CD14-positive monocyte (primary cell): ENCODE measurements at places on chromosomes 6 and 20.
A peak's percentile ranks its signal among the peaks of the same experiment; 100 is the strongest.

GRCh38 chr20:7327810-7328209 lies 560.3 kb downstream of the BMP2 start:
- DNase-seq: no peak

GRCh38 chr6:112189494-112189893 lies 64.9 kb downstream of the LAMA4 start:
- no peak for DNase-seq

DNA sequence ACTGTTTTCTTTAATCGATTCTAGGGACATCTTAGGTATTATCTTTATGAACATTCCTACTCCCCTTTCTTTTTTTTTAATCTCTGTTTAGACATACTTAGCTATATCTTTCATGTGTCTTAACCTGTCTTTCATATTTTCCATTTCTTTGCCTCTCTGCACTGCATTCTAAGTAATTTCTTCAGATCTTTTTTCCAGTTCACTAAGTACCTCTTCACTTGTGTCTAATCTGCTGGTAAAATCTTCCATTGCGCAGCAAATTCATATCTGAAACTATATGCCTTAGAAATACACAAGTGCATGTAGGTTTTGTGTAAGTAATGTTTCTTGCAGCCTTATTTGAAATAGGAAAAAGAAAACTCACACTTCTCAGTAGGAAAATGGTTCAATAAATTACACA lies 165.4 kb upstream of the BTBD3 start:
- DNase-seq: no peak

- no peak for DNase-seq
These were observed 17.7 kb downstream of the CST8 start for GRCh38 chr20:23508449-23509229.

GRCh38 chr6:15429141-15430110 lies 183.6 kb downstream of the JARID2 start:
- DNase-seq: peak; percentile 88

DNA sequence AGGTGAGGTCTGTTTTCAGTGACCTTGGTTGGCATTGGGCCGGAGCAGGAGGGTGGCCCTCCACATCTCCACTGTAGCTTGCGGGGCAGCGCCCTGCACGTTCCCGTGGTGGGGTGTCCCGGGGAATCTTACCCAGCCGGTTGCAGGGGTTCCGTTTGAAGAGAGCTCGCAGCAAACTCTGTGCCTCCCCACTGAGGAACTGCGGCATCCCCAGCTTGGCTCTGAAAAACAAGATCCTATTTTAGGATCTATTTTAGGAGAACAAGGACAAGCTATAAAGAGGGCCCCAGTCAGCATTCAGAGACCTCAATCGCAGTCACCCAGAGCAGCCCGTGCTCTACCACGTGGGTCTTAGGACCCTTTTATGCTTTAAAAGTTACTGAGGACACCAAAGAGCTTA lies 97.8 kb downstream of the RAMACL start:
- no peak for DNase-seq

DNA sequence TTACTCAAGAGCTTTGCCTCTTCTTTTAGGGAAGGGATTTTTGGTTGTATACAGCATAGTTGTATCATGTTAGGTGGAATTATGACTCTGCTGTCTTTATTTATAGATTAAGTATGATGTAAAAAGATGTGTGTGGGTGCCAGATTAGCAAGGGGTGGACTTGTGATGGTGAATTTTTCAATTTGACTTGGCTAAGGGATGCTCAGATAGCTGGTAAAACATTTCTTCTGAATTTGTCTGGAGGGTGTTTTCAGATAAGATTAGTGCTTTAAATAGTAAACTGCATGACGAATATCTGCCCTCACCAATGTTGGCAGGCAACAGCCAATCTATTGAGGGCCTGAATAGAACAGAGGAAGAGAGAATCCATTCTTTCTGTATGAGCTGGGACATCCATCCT lies 173.3 kb upstream of the TNFAIP3 start:
- no peak for DNase-seq

- no peak for DNase-seq
These were observed 25.3 kb upstream of the CD83 start for GRCh38 chr6:14092316-14092715.

GRCh38 chr20:13930281-13930680 lies 60.1 kb downstream of the SEL1L2 start:
- DNase-seq: no peak

DNA sequence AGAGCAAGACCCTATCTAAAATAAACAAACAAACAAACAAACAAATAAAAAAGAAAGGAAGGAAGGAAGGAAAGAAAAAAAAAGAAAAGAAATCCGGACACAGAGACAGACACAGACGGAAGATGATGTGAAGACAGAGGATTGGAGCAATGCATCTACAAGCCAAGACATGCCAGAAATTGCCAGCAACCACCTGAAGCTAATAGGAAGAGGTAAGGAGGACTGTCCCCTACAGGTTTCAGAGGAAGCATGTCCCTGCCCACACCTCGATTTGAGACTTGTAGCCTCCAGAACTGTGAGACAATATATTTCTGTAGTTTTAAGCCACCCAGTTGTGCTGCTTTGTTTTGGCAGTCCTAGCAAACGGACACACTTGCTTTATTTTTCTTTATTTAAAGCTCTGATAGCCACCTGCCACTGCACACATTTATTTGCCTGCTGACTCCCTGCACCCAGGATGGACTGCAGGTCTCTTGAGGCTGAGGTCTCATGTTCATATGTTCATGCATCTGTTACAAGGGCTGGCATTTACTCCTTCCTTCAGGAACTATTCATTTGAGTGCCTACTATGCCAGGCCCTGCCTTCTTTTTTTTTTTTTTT lies 20.7 kb upstream of the ZMYND8 start:
- DNase-seq: no peak

- peak; percentile 79 for DNase-seq
These were observed 2.1 kb downstream of the DEF6 start for GRCh38 chr6:35299674-35300073.

DNA sequence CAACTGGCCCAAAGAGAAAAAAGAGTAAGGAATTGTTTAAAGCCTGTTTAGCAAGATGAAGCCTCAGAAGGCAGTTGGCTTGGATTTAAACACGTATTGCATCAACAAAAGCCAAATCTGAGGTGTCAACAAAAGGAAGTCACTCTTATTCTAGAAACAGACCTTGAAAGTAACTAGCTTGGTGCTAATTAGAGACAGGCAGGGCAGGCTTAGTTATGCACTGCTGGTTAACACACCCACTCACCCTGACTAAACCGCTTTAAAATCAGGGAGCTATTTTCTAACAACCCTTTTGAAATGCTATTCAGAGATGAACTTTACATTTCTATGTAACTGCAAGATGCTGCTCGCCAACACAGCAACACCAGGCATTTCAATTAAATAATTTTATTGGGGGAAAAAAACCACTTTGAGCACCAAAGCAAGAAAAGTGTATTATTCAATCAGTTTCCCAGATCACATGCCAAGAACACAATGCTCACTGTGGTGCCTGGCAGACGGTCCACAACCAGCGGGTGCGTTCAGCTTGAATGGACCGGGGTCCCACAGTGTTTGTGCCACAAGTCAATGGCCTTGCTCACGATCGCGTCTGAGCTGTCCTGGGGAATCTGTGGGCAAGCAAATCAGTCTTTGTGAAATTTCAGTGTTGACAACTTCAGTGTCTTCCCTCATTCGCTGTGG lies 23.6 kb downstream of the TBC1D7 start:
- no peak for DNase-seq

DNA sequence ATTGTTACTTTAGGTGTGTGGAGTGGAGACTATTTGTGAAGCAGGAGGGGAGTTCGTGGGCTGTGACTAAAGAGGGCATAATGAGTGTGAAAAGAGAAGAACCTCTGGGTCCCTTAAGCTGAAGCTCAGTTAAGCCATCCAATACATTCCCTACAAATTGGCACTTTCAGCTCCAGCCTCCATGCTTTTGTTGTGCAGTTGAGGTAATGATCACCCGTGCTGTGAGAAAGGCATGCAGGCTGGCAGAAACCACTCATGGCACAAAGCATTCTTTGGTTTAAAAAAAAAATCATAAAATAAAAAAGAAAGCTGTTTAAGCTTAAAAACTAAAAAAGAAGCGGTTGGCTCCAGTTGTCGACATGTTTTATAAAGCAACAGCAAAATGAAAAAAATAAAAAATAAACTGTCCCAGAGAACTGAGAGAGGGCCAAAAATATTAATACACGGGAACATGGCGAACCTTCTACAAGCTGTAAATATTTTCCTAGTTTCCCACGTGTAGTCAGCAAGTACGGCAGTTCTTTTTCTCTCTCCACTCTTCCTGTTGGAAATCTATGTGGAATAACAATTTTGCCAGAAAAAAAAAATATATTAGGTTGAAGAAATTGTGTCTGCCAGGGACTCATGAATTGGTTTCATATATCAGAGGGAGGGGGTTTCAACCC lies 82.2 kb downstream of the ANKRD60 start:
- DNase-seq: no peak

DNA sequence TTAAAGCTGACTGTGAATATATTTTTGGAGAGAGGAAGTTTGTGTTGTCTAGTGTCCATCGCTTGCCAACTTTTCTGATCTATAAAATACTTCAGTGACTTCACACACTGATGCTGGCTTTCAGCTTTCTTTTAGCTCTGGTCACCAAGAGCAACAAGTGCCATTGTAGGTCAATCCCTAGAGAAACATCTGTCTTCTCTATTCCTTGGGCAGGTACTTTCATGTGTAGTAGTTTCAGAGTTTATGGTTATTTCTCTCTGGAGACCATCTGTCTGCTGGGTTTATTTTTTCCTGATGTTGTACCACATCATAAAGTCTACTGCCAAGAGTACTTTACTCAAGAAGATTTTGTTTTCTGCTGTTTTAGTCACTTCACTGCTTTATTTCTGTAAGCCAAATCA lies 249.9 kb downstream of the KHDC1L start:
- no peak for DNase-seq

DNA sequence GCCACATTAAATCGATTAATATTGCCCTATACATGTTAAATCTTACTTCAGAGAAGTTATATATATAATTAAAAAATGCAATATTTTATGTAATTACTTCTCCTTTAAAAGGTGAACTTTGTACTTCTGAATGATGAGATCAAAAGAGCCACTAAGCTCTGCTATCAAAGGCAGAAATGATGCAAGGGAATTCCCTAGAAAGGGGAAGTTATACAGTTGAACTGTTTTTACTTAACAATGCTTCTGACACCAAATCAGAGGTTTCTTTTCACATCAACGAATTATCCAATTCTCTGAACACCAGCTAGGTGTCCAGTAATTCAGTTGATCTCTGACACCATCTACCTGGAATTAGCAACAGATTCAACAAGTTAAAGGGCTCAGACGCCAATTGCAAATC lies 319.9 kb upstream of the TSHZ2 start:
- DNase-seq: peak; percentile 15

DNA sequence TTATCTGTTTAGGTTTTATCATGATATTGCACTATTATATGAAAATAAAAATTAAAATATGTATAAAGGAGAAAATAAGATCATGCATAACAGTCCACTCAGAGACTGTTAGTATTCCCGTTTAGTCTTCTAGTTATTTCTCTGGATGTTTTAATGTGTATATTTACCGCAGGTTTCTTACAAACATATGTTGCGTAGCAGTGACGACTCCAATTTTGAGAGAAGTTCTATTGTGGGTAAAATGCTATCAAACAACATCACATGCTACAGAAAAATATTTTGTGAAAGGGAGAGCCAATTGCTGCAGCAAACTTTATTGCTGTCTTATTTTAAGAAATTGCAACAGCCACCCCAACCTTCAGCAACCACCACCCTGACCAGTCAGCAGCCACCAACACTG lies 72.4 kb upstream of the NXT1 start:
- DNase-seq: no peak

DNA sequence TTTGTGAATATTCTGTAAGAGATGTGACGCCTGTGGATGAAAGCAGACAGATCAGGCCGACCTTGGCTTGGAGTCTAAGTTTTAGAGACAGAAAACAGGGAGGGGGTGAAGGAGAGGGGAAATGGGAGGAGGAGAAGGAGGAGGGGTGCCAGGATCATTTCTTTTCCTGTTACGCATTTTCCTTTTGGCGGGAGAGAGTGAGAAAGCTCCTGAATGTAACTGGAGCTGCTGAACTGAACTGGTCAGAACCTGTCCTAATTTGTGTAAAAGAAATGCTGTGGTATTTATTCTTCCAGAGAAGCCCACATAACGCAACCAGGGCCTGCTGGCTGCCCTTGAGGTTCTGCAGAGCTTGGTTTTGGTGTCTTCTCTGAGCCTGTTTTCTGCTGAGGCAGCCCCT lies 41.9 kb downstream of the UTRN start:
- no peak for DNase-seq

DNA sequence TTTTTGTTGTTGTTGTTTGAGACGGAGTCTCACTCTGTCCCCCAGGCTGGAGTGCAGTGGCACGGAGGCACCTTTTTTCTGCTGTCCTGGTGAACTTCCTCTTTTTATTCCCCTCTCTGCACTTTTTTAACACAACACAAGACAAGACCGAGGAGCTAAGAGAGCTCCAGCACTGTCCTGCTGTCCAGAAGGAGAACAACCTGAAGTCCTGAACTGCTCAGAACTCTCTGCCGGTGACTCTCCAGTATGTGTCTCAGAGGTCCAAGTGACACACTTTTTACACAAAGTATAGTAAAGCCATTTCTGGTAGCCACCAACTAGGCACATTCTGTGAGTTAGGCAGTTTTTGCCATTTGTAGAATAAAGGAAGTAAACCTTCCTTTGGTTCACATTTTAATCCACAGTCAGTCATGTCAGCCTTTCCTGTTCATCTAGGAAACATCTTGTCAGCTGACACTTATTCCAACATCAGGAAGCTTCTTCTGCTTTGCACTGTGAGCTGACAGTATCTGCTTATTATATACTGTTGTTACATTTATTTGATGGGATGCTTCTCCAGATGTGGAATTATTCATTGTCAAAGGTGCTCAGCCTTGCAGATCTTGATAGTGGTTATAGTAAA lies 28.1 kb upstream of the TXNDC5 start:
- DNase-seq: peak; percentile 12

- peak; percentile 52 for DNase-seq
These were observed 130.2 kb upstream of the AKIRIN2 start for GRCh38 chr6:87832025-87832825.

DNA sequence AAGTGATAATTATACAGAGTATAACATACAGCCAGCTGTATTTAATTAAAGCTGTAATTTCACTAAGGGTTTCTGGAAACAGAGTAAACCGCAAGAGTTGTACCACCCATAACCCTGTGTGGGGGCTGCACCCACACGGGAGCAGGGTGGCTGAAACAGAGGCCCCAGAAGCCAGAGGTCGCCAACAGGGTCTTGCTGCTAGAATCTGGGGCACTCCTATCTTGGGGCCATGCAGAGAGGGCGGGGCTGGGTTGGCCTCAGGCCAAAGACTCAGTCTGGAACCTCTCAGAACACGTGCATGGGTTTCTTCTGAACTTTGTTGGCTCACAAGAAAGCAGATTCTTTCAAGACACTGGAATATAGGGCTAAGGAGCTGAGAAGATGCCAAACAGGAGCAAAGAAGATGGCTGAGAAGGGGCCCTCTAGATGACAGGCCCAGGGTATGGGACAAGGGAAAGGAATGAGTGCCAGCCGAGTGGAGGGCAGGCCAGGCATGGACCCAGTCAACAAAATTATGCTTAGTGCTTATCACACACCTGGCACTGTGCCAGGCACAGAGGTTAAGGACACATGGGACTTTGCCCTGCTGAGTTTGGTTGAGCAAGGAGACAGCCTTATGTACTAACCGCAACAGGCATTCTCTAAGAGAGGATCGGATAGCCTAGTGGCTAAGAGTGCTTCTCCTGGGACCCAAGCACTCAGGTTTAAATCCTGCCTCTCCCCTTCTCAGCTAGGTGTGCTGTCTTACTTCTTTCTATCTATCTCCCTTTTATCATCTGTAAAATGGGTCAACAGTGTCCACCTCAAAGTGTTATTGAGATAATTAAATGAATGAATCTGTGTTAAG lies 96.6 kb upstream of the FOXP4 start:
- no peak for DNase-seq
